ENCODE measurements at places on chromosomes 5 and 9.

GRCh38 chr9:121616123-121616755 is 35.2 kb upstream of the DAB2IP start:
- no peak for DNase-seq

GRCh38 chr9:114806526-114806900 is 674 bp upstream of the TNFSF15 start:
- no peak for DNase-seq

DNA sequence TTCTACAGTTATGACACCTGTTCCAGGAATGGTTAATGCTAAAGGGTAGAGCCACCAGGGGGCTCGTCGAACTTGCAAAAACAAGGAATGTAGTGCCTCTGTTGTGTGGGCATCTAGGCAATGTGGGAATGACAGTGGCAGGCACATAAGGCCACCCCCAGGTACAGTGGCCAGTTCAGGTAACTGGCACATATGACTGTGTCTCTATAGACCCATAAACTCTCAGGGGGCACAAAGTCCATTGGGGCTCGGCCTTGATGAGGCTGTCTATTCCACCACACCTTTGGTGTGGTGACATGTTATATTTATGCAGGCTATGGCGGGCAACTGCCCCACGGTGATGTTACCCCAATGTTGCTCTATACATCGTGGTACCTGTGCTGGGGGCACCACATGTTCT is 59.6 kb upstream of the FAM120A start:
- DNase-seq: no peak

DNA sequence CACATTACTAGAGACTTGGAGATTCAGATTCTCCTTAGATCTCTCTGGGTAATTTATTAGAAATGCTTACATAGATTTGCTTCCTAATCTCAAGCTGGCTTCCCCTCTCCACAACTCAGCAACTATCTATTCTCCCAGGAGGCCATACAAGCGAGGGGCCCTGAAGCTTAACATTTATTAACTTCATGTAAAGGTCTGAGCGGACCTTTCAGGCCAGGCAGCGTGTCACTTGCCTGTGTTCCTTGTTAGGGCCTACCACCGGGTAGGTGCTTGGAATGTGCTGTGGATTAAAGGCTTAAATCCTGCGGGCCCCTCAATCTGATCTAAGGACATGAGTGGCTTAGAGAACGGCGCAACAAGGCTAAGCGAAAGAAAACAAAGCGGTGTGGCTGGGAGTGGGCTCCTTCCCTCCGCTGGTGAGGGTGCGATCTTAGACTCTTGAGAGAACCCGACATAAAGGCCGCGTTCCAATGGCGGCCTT is 712 bp upstream of the HSPA4 start:
- no peak for DNase-seq

- no peak for DNase-seq
Measured at GRCh38 chr9:115553060-115553773, 435.3 kb upstream of the TNC start.

GRCh38 chr9:129465834-129466535 is 154.9 kb downstream of the C9orf50 start:
- no peak for DNase-seq

DNA sequence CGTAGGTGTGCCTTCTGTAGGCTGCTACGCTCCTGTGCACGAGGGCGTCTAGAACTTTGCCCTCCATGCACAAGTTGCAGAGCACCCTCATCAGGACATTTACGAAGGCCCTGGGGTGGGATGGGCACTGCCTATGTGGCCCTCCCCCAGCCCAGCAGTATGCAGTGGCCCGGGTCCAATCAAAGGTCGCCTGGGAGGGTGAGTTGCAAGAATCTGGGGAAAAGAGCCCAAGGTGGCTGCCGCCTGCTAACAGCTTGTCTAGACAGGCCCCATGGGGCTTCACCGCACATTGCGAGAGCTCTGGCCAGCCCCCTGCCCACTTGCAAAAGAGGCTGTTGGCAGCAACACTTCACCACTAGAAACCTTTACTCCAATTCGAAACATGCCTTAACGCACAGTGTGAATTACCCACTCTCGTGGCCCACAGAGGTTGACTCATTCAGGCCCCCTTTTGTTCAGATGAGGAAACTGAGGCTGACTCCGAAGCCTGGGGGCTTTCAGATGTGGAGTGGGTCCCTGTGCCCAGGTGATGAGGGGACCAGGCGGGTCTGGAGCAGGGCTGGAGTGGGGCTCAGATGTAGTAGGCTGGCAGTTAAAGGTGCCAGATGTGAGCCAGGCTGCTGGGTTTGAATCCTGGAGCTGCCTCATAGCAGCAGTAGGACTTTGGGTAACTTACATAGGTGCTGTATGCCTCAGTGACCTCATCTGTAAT is 31.8 kb upstream of the IL17B start:
- DNase-seq: no peak

DNA sequence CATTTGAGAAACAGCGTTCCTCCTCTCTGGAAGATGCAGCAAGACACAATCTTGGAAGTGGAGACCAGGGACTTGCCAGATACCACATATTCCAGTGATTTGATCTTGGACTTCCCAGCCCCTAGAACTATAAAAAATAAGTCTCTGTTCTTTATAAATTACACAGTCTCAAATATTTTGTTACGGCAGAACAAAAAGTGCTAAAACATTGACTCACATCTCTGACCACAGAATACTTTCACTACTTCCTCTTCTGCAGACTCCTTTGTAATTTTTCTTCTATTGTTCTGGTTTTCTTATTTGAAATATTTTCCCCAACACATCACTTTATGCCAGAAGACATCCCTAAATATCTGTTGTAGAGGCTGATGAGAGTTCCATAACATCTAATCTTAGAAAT is 706.1 kb upstream of the CDH18 start:
- DNase-seq: no peak

- DNase-seq: no peak
Measured at GRCh38 chr5:173677125-173677672, 60.7 kb upstream of the BOD1 start.

GRCh38 chr5:164672205-164672604 is 1166.8 kb downstream of the MAT2B start:
- no peak for DNase-seq

GRCh38 chr5:172403817-172404216 is 50.5 kb downstream of the SH3PXD2B start:
- no peak for DNase-seq

DNA sequence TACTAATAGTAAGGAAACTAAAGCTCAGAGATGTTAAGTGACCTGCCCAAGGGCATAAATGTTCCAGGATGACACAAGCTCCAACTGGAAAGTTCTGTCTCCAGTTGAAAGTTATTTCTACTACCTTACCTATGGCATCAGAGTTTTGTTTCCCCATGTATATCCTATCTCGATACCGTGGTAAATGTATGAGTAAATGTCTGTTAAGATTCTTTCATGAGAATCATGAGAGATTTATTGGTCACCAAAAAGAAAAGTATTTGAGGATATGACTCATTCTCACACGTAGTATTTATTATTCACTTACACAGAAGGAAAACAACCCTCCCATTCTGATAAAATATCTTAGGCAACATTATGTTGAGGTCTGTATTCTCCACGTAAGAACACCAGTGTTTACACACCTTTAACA is 11.1 kb upstream of the SHOC1 start:
- no peak for DNase-seq

GRCh38 chr9:30103647-30104394 is 2280.6 kb upstream of the ACO1 start:
- no peak for DNase-seq

DNA sequence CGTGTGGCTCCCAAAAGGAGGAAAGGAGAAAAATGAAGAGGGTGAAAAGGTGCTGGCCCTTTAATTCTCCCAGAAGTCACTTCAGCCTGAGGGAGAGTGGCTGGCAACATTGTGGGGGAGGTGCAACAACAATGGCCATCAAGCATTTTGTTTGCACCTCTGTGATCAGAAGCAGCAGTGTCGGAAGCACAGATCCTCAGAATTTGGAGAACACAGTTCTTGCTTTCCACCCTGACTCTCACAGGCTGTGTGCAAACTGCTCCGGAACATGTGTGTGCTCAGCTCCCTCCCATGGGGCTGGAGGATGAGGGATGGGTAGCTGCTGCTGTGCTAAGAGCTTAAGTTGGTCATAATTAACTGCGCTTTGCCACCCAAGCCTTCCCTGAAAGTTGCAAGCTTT is 127.1 kb downstream of the DPYSL3 start:
- DNase-seq: no peak

- no peak for DNase-seq
Measured at GRCh38 chr5:138148811-138149210, 9.6 kb upstream of the NME5 start.

DNA sequence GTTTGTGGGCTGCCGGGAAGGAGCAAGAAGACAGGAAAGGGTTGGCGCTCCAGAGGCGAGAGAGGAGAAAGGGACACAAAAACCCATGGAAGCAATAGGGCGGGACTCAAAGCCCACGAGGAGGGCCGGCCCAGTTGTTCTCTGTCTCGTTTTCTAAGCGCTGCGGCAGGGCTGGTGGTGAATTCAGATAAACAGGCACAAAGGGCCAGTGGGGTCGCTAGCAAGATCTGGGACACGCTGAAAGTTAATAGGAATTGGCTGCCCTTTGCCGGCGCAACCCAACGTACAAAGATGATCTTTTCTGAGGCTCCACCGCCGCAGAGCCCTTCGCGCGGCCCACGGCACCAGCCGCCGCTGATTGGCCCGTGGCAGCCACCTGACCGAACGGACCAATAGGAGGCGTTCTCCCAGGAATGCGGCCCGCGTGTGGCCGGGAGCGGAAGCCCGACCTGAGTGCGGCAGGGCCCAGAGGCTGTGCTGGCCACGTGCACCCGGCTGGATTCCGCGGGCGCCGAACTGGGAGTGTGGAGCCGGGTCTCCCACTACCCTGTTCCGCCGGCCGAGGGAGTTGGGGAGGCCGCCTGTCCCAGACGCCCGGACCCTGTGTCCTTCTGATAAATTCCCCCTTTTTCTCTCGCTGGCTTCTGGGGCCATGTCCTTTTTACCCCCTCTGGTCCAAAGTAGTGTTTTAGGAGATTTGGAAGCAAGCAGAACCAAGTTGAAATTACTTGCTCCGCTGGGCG is 16.8 kb upstream of the NSD1 start:
- no peak for DNase-seq

DNA sequence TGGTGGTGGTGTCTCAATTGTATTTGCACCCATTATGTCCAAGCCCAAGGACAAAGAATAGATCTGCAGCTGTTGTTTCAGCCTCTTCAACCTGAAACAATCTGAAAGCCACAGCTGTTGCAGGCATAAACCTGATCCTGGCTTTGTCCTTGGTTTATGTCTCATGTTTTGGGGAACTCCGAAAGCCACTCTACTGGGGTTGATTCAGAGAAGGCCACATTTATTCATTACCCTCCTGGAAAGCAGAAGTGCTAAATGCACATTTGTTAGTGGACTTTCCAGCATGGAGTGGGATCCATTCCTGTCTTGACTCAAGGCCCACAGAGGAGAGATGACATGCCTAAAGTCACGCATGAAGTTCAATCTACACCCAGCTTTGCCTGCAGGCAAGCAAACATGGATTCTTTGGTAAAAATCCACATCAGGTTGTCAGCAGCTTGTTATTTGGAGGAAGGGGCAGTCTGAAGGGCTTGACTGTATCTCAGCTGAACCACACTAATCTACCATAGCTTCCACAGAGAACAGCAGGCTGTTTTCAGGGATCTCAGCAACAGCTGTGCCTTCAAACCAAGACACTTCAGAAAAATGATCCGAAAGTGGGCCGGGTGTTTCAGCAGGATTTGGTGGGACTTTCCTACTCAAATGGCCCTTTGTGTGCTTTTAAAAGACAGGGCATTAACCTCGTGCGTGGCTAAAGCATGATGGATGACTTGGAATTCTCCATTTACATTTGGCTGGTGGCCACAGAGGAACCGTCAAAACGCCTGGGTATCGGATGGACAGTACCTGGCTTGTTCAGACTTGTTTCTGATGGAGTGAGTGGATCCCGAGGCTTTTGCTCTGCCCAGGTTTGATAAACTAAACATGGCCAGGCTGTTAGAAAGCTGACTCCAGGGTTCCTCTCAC is 36.2 kb upstream of the ADAM19 start:
- DNase-seq: no peak

DNA sequence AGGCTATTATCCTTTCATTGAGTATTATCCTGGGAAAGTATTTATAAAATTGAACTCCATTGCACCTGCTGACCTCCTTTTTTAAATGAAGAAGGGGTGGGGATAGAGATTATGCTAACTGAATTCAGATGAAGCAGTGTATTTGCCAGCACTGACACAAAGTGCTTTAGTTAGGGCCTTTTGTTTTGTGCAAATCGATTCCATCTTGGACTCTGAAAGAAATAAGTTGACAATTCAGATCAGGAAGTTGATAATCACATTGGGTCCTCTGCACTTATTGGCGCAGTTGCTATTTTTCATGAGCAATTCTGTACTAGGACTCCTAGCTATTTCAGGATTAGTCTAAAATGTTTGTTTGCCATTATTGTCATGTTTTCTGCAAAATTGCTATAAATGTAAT is 101.6 kb upstream of the FSD1L start:
- DNase-seq: no peak

GRCh38 chr9:82495884-82496777 is 507.6 kb downstream of the SPATA31D1 start:
- DNase-seq: no peak

- no peak for DNase-seq
Measured at GRCh38 chr5:73626814-73627313, 868 bp downstream of the ARHGEF28 start.

DNA sequence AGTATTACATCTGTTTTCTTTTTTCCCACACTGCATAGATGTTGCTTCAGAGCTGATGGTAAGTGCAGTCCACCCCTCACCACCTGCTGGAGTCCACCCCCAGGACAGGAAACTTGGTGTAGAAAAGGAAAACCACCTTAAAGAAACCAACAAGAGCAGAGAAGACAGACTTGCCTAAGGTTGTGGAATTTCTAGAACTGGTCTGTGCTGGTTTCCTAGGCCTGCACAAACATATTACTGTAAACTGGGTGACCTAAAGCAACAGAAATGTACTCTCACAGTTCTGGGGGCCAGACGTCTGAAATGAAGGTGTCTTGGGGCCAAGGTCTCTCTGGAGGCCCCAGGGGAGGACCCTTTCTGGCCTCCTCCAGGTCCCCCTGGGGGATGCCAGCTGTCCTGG is 293.4 kb upstream of the IRX1 start:
- no peak for DNase-seq

DNA sequence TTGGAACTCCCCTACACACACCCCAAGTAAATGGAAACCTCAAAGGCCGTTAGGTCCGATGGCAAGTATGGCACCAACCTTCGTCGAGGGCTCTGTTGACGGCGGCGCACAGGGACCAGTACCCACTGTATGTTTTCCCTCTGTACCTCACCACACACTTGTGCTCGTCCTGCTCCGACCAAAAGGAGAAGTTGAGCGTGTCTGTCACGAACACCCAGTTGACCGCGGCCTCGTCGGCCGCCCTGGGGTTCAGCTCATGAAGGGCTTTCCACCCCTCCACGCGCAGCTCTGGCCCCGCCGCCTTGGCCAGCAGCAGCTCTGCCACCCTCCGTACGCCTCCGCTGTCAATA is 24.0 kb downstream of the HNRNPK start:
- no peak for DNase-seq

GRCh38 chr5:100502684-100503083 is 32.5 kb upstream of the FAM174A start:
- DNase-seq: no peak

All from esophagus squamous epithelium (tissue), 5 donors.